ENCODE measurements at places on chromosomes 2 and 18.
A peak's percentile ranks its signal among the peaks of the same experiment; 100 is the strongest.

DNA sequence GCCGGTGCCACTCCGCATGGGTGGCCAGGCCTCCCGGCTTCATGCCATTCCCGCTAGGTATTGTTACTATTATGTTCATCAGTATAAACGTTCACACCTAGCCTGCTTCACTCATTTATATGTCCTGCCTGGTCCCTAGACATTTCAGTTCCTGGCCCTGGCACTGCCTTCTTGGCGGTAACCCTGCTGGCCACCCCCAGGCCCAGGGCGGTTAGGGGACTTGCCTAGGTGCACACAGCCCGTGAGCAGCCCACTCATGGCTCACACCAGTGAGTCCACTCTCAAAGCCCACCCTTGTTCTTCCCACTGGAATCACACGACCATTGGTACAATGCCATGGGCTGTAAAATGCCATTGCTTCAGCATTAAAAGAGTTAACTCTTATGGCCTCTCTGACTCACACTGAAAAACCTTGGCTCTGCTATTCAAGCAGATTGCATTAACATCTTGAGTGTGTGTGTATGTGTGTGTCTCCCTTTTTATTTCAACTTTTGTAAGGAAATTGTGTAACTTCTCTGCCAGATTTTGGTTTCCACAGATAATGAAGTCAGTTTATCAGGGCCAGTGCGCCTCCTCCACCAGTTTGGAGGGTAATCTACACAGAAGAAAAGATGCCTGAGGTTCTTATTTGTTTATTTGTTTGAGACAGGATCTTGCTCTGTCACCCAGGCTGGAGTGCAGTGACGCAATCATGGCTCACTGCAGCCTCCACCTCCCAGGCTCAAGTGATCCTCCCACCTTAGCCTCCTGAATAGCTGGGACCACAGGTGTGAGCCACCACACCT lies 74.2 kb downstream of the RAB31 start:
- no peak for DNase-seq

DNA sequence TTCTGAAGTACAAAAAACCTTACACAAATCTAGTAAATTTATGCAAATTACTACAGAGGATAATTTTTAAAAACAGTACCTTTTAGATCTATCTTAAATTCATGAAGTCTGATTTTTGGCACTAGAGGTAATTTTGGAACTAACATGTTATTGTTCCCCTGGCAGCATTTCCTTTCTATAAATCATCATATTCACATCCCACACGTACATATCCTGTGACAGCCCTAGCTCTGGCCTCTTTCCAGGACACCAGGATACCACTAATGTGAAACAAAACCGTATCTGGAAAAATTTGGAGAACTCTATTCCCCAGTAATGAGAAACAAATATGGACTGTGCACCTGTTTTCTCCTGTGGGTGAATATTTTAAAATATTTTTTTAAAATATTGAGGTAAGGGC lies 14.0 kb upstream of the BIRC6 start:
- no peak for DNase-seq

DNA sequence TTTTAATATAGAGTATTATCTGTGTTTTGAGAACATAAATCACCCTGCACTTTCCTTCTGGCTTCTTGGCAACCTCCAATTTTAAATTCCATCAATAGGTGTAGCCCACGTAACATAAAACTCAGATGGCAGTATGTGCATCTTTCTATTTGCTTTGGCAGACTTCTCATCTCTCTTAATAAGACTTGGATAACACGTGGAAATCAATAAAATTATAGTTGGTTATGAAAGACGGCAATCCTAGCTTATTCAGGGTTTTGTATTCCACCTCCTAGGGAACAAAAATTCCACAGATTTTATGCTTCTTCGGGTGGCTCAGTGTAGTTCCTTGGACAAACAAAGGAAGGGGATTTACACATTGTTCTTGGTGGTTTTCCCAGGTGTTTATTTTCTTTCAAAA lies 299.3 kb downstream of the RND3 start:
- no peak for DNase-seq

DNA sequence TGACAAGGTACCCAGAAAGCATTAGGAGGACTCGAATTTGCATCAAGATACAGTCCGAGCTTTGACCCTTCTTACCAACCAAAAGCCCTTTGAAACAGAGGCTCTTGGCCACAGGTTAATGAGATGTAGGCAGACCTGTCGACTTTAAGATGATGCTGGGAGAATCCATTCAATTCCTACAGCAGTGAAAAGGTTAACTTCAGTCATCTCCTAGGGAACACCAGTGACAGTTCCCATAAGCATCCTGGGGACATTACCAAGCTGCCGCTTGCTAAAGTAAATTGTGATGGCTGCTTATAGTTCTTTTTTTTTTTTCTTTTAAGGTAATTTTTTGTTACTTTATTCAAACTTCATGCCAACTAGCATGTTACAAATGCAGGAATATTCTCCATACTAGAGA lies 379.3 kb downstream of the SOX11 start:
- DNase-seq, result no peak

DNA sequence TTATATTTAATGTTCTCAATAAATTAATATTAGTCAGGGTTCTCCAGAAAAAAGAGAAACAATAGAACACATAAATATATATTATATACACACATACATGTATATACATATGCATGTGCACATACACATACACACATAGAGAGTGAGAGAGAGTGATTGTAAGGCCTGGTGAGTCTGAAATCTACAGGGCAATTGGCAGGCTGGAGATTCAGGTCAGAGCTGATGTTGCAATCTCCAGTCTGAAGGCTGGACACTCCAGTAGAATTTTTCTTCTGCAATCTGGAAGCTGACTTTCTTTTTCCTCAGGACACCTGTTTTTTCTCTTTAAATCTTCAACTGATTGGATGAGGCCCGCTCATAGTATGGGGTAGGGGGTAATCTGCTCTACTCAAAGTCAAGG lies 3.2 kb downstream of the TMEM182 start:
- DNase-seq, result no peak

GRCh38 chr2:205290299-205290698 lies 392.0 kb upstream of the NRP2 start:
- DNase-seq, result no peak

- no peak for DNase-seq
Measured at GRCh38 chr2:183541766-183542165, 417.5 kb downstream of the NUP35 start.

GRCh38 chr2:17538844-17539554 lies 1.5 kb upstream of the VSNL1 start:
- DNase-seq, result peak; percentile 86

DNA sequence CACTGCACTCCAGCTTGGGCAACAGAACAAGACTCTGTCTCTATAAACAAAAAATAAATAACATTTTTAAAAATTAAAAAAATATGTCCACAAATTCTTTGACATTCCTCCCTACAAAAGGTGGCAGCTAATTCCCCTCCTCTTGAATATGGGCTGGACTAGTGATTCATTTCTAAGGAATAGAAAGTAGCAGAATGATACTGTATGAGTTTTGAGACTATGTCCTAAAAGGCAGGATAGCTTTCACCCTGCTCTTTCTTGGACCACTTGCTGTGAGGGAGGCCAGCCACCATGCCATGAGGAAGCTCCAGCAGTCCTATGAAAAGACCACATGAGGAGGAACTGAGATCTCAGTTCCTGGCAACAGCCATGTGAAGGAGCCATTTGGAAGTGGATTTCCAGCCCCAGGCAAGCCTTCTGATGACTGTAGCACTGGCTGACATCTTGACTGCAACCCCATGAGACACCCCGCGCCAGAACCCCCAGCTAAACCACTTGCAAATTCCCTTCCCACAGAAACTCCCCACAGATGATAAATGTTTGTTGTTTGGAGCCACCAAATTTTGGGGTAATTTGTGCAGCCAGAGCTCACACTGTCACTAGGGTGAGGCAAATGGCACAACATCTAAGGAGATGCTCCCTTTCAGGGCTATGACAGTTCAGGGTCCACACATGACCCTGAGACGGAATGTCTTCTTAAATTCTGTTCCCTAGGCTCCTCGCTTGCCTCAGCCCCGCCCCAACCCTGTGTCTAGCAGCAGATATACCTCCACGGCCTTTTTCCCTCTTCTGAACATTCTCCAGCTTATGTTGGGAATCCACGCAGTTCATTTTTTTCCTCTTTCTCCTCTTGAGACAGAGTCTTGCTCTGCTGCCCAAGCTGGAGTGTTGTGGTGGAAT lies 17.1 kb upstream of the ATOH8 start:
- no peak for DNase-seq

DNA sequence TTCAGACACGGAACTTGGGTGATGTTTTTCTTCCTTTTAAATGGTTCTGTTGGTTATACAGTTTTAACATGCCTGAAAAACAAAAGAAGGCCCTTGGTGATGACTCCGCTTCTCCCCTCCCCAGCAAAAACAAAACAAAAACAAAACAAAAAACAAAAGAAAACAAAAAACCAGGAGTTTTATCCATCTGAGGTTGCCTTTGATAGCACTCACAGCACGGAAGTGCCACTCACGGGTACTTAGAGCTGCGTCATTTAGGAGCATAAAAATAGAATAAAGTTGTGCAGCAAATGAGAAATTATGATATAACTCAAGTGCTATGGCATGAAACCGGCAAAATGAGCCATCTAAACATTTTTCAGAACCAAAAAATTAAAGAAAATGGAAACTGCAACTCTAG lies 57.7 kb downstream of the ZEB2 start:
- no peak for DNase-seq

DNA sequence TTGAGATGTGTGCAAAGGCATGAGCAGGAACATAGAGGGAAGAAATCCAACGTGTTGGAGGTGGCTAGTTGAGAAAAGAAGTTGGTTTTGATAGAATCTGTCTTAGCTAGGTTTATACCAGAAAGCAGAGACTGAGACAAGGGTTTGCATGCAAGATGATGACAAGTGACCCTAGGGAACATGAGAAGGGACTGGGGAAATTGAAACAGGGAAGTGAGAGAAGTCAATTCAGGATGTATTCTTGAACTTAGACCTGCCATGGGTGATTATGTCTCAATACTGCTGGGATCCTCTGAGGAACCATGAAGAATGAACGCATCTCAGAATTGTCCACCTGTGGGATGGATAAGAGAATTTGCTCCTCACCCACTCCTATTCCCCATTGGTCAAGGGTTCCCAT lies 20.5 kb downstream of the IL36A start:
- DNase-seq, result no peak

DNA sequence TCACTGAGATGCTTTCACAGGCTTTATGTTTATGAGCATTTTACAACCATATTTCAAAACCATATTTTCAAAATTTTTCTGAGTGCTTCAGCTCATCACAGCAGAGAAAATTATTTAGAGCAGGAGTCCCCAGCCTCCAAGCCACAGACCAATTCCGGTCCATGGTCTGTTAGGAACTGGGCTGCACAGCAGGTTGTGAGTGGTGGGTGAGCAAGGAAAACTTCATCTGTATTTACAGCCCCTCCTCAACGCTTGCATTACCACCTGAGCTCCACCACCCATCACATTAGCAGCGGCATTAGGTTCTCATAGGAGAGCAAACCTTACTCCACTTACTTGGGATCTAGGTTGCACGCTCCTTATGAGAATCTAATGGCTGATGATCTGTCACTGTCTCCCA lies 165.6 kb downstream of the SEPTIN10 start:
- no peak for DNase-seq

DNA sequence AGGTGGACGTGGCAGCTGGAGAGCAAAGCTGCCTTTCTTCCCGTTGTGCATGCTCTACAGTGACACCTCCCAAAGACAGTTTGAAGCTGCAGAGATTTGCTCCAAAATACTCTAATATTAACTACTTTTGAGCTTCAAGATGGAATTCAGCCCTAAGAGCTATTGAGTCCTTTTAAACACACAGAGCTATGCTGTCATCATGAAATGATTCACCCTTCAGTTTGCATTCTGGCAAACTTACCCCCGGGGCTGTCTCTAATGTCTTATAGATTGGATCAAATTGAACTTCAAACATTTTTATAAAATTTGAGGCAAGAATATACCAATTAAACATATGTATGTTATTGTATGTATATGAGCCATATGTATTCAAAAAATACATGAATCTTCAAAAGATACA lies 110.7 kb upstream of the EFEMP1 start:
- DNase-seq, result no peak

DNA sequence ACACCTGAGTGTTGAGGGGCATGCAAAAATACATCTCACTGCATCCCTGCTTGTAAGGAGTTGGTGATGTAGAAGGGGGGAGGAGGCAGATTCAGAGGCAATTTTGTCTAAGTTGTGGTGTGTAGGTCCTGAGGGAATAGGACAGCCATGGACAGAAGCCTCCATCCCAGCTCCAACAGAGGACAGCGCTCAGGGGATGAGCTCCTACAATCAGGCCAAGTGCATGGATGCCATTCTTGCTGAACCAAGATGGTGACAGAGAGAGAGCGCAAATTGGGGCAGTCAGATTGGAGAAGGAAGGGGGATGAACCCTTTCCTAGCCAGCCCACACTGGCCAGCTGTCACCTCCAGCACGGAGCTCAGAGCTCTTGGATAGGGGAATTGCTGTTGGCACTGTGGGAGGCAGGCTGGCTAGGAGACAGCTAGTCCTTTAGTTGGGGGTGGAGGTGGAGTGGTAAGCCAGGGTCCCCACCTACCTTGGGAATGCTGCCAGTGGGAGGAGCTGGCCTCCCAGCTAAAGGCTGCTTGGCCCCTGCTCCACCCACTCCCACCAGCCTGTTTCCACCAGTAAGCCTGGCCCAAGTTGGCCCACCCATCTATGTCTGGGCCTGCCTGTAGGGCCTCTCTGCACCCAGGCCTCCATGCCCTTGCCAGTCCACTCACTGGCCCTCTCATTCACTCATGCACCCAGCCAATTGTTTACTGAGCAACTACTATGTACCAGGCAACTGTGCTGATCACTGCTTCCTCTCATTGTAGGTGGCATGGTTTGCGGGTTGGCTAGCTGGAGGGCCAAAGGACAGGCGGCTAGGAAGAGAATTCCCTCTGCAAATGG lies 2.5 kb upstream of the PER2 start:
- no peak for DNase-seq

DNA sequence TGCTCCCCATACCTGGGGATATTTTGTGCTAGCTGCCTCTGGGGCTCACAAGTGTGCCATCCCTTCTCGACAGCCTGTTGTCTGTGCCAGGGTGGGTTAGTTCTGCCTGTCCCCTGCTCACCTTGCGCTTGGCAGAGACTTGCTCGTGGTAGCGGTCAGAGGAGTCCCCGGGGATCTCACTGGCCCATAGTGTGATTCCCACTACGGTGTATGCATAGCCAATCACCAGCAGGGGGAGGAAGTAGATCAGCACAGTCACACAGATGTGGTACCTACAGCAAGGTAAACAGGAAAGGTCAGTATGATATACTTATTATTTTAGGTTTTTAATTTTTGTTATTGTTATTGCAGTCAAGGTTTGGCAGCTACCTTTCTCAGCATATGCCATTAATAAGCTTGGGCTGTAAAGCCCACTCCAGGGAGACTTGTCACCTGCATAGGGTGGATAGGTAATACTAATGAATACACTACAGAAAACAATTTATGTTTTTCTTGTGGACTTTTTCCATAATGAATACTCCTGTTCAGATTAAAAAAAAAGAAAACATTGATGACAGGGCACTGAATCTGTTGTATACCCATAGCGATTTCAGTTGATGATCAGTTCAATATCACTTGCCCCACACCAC lies 95.2 kb downstream of the POLE4 start:
- no peak for DNase-seq

GRCh38 chr18:58654896-58655614 lies 16.2 kb upstream of the MALT1 start:
- no peak for DNase-seq

- no peak for DNase-seq
Measured at GRCh38 chr18:8627540-8627939, 18.3 kb downstream of the RAB12 start.

- no peak for DNase-seq
Measured at GRCh38 chr2:213021971-213022899, 129.2 kb downstream of the IKZF2 start.
